ENCODE measurements at places on chromosomes 4 and X. TPM values are rescaled to one million over a fixed set of nuclear protein-coding genes. Genes with fewer than 3 reads are reported as not detected.

GRCh38 chr4:1551211-1551610 is 132.9 kb downstream of the FAM53A start:
- no peak overlapping the region for H3K4me3 ChIP-seq
- no peak overlapping the region for H3K27ac ChIP-seq
- no peaks in the 10 kb centered on the region for H3K36me3 ChIP-seq

- peak overlapping the region; percentile 57 for H3K4me3 ChIP-seq
- H3K27ac ChIP-seq, result no peak overlapping the region
- H3K27me3 ChIP-seq, result peaks cover 15% of the 10 kb centered on the region
Observed at GRCh38 chr4:185470501-185471195, 885 bp downstream of the CCDC110 start.

DNA sequence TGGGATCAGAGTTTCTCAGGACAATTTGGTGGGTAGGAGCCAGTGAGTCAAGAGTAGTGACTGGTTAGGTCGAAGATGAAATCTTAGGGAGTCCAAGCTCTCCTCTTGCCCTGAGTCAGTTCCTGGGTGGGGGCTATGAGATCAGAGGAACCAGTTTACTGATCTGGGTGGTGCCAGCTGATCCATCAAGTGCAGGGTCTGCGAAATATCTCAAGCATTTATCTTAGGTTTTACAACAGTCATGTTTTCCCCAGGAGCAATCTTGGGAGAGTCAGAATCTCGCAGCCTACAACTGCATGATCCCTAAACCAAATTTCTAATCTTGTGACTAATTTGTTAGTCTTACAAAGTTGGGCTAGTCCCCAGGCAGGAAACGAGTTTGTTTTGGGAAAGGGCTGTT is 1833.2 kb upstream of the PCDH7 start:
- no peak for DNase-seq
- no peaks in the 10 kb centered on the region for H3K36me3 ChIP-seq

- peak; percentile 42 for DNase-seq
- peak overlapping the region; percentile 85 for H3K4me3 ChIP-seq
- H3K36me3 ChIP-seq, result no peaks in the 10 kb centered on the region
- no peaks in the 10 kb centered on the region for H3K27me3 ChIP-seq
- H3K4me1 ChIP-seq, result peaks cover 11% of the 10 kb centered on the region
Observed at GRCh38 chrX:139930916-139931645, 1.8 kb downstream of the ATP11C start.

DNA sequence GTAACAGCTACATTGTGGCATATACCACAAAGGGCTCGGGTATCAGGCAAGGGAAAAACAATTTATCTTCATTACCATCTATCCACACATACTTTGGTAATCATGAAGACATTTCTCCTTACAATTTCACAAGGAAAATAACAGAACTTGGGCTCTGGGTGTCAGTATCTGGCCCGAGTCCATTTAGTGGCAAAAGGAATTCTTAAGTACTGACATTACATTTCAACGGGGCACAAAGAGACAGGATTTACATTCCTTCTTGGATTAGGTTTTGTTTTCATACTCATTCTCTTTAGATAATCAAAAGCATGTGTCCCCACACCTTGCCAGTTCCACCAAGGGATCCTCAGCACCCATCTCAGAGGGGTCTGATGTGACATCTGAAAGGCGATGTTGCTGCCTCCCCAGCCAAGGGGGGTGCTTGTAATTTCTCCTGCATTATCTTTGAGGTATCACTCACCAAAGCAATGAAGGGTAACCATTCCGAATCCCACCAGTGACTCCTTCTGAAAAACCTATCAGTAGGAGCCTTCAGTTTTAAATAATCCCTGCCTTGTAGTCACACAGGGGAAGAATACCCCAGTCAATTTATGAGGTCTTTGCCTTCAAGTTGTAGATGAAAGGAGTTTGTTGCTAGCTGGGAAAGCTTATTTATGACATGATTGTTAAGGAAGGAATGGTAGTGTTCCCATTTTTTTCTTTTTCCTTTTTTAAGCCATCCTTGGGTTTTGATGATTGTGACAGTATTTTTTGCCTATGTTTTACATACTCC is 118.6 kb downstream of the PALLD start:
- H3K27ac ChIP-seq, result no peak overlapping the region
- no peak overlapping the region for H3K4me3 ChIP-seq
- peaks cover 20% of the 10 kb centered on the region for H3K4me1 ChIP-seq

DNA sequence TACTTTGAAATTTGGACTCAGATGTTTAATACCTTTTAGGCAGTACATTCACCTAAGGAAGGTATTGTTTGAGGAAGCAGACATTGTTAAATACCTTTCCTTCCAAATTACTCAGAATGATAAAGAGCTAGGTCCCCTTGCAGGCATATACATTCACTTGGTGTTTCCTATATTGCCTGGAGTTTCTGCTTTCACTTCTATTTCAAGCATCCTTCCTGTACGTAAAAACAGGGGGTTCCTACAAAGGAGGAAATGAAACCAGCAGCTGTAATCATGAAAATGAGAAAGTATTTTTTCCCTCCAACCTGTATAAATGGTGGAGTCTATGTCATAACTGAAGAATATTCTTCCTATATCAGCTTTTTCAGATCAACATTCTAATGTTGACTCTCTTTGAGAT is 90.4 kb upstream of the RASGEF1B start:
- no peak for DNase-seq
- no peak overlapping the region for H3K4me3 ChIP-seq
- H3K27ac ChIP-seq, result no peak overlapping the region
- H3K27me3 ChIP-seq, result no peaks in the 10 kb centered on the region
- no peaks in the 10 kb centered on the region for H3K4me1 ChIP-seq

DNA sequence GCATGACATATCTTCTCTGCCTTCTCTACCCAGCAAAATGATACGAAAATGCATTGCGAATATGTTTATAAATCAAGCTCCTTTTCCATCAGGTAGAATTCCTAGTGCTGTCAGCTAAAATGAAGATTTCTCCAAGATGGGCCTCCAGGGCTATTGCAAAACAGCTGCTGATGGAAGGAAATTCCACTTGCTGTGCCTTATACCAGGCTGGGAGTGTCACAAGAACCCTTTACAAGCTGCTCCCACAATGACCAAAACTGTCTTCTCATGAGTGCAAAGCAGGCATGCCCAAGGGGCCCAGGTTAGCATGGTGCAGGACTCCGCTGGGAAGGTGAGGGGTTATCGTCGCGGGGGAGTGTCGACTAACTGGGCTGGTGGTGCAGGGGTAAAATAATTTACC is 8.7 kb downstream of the HNRNPH2 start:
- DNase-seq, result no peak
- no peak overlapping the region for H3K27ac ChIP-seq
- H3K27me3 ChIP-seq, result no peaks in the 10 kb centered on the region

GRCh38 chr4:79663141-79663540 is 255.1 kb upstream of the GK2 start:
- no peak overlapping the region for H3K4me3 ChIP-seq
- no peak overlapping the region for H3K27ac ChIP-seq
- H3K4me1 ChIP-seq, result no peaks in the 10 kb centered on the region
- H3K36me3 ChIP-seq, result no peaks in the 10 kb centered on the region
- no peaks in the 10 kb centered on the region for H3K27me3 ChIP-seq

- H3K36me3 ChIP-seq, result no peaks in the 10 kb centered on the region
- no peak overlapping the region for H3K4me3 ChIP-seq
- no peaks in the 10 kb centered on the region for H3K4me1 ChIP-seq
- DNase-seq, result no peak
- H3K27me3 ChIP-seq, result no peaks in the 10 kb centered on the region
Observed at GRCh38 chr4:78735697-78736096, 40.5 kb upstream of the BMP2K start.

DNA sequence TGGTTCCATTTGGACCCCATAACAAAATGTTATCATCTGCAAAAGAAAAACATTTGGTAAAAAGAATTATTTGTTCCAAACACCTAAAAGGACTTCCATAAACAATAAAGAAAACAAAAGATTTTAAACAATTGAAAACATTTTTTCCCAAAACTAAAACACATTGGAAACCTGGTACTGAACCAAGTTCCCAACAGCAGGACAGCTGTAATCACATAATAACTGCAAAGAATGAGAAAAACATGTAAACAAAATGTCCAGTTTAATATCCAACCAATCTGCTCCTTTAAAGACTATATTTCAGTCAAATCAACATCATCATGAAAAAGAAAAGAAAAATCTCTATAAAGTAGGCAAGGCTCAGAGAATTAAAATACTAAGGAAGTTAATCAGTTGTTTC is 36.3 kb downstream of the PRDM5 start:
- H3K27ac ChIP-seq, result no peak overlapping the region
- H3K4me1 ChIP-seq, result no peaks in the 10 kb centered on the region
- H3K27me3 ChIP-seq, result no peaks in the 10 kb centered on the region
- DNase-seq, result no peak
- no peaks in the 10 kb centered on the region for H3K36me3 ChIP-seq

GRCh38 chr4:27000122-27000521 is 139.5 kb downstream of the STIM2 start:
- H3K4me1 ChIP-seq, result peaks cover 5% of the 10 kb centered on the region
- no peak for DNase-seq
- no peak overlapping the region for H3K4me3 ChIP-seq

- no peaks in the 10 kb centered on the region for H3K36me3 ChIP-seq
- H3K27me3 ChIP-seq, result no peaks in the 10 kb centered on the region
- DNase-seq, result peak; percentile 49
- H3K4me3 ChIP-seq, result no peak overlapping the region
Observed at GRCh38 chr4:15755321-15756155, 22.6 kb upstream of the CD38 start.

DNA sequence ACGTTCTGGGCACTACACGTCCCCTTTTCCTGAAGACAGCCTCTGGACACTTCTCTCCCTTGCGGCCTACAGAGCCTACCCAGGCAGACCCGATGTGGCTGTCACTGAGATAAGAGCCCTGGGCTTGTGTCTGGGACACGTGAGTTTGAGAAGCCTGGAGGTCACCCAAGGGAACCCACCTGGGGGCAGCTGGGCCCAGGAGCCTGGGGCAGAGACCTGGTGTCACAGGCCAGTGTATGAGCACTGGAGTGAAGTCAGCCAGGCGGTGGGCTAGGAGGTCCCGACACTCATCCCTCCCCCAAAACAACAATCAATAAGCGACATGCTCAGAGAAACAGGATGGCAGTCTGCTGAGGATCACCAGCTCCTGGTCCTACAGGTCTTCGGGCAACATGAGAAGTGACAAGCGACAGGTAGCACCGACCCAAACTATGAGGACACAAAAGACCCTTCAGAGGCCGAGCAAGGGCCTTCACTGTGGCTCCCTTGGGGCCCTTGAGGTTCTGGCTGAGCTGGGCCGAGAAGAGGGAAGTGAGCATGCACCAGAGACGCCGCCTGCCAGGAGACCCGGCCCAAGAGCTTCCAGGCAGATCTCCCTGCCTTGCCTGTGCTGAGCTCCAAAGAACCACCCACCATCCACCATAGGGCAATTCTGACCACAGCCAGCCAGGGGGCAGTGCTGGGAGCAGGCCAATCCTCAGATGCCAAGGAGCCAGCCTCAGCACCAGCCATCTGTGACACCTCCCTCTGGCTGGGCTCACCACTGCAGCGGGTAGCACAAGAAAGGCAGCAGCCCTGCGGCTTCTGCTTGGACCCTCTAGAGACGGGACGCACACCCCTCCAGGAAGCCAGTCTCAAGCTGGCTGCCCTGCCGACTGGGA is 11.0 kb upstream of the DUSP9 start:
- H3K27me3 ChIP-seq, result peaks cover 2% of the 10 kb centered on the region
- H3K27ac ChIP-seq, result no peak overlapping the region
- peak; percentile 30 for DNase-seq
- no peak overlapping the region for H3K4me3 ChIP-seq
- H3K36me3 ChIP-seq, result no peaks in the 10 kb centered on the region

GRCh38 chrX:98296129-98296528 is 1412.4 kb downstream of the RPA4 start:
- no peak for DNase-seq
- H3K27me3 ChIP-seq, result no peaks in the 10 kb centered on the region
- no peak overlapping the region for H3K27ac ChIP-seq
- H3K36me3 ChIP-seq, result no peaks in the 10 kb centered on the region
- peaks cover 4% of the 10 kb centered on the region for H3K4me1 ChIP-seq
- H3K4me3 ChIP-seq, result no peak overlapping the region

DNA sequence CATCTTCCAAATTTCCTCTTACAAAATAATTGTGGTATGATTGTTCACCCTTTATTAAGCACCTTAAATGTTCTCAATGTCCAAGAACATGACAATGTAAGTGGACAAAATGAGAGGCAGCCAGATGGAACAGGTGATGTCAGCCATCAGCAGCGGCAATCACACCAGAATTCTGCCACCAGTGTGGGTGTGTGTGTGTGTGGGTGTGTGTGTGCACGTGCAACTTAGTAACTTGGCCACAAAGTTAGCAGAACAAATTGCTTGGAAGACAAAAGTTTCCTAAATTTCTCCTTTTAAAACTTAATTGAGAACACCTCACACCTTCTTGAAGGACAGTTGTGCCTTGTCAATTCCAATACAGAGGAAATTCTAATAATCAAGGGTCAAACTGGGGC is 18.7 kb downstream of the LNX1 start:
- H3K4me1 ChIP-seq, result peaks cover 36% of the 10 kb centered on the region
- H3K36me3 ChIP-seq, result no peaks in the 10 kb centered on the region
- H3K27ac ChIP-seq, result no peak overlapping the region
- H3K27me3 ChIP-seq, result no peaks in the 10 kb centered on the region
- no peak overlapping the region for H3K4me3 ChIP-seq

DNA sequence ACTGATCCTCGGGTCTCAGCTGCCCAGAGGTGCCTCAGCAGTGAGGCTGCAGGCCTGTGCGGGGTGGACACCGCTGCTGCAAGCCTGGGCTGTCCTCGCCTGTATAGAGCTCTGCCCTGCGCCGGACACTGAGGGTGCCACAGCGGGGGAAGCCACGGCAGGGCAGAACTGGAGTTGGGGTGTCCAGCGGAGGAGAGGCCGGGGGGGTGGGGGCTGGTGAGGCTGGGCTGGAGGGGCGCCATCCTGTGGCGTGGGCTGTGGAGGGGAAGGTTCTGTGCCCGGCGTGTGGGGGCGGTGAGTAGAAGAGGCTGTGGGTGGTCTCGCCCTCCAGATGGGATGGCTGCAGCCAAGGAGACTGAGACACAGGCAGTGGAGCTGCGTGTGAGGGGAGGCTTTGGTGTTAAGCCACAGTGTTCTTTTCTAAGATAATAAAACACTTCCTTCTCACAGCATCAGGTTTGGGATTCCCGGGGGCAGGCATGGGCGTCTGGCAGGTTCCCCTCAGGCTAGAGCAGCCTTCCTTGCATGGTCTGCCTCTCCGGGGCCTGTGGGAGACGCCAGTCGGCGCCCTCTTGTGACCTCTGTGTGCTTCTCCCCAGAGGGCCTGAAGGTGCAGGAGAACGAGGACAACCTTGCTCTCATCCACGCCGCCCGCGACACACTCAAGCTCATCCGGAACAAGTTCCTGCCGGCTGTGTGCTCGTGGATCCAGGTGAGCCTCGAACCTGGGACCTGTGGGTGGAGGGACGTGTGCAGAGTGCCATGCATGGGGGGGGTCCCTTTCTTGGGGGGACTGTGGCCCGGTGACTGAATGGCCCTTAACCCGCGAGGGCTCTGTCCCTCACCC is 7.4 kb downstream of the UVSSA start:
- no peak overlapping the region for H3K4me3 ChIP-seq
- H3K27me3 ChIP-seq, result no peaks in the 10 kb centered on the region
- DNase-seq, result no peak
- H3K36me3 ChIP-seq, result no peaks in the 10 kb centered on the region
- H3K4me1 ChIP-seq, result no peaks in the 10 kb centered on the region

Gene COL25A1
- total RNA-seq, result 3.5 TPM

Gene GPR119
- total RNA-seq, result not detected

Gene SSX2
- total RNA-seq, result not detected

Gene ADGRG2
- not detected for total RNA-seq

Gene IL1RAPL1
- total RNA-seq, result 1.3 TPM

All from endothelial cell of umbilical vein (primary cell).